ENCODE measurements at places on chromosomes 4 and X.

GRCh38 chrX:48806081-48806480 is 4.2 kb downstream of the HDAC6 start:
- no peak for DNase-seq

DNA sequence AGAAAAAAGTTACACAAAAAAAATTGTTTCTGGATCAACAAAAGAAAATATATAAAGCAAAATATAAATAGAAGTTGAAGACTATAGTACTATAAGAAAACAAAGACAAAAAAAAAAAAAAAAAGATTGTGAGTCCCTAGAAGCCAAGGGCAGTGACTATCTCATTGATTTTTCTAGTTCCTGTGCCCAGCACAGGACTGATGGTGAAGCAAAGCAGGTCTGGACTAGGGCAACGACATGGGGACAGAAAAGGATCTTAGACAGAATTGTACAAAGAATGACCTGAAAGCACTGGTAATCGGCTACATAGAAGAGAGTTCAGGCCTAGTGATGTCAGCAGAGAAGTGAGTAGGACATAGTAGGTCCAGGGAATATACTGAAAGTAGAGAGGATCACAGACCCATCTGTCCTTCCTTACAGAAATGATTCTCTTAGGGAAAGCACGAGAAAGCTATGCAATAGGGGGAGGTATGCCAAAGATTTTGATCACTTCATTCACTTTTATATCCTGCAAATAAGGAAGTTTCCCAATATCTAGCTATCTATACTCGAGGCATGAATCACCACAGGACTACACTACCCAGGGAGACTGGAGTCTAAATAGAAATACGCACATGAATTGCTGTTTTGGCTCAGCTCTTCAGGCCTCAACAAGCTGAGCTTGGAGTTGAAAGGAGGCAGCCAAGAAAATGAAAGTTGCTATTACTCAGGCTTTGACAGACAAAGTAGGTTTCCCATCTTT is 230.9 kb upstream of the GPC4 start:
- no peak for DNase-seq

GRCh38 chr4:82975792-82976191 is 34.8 kb downstream of the LIN54 start:
- DNase-seq, result no peak

DNA sequence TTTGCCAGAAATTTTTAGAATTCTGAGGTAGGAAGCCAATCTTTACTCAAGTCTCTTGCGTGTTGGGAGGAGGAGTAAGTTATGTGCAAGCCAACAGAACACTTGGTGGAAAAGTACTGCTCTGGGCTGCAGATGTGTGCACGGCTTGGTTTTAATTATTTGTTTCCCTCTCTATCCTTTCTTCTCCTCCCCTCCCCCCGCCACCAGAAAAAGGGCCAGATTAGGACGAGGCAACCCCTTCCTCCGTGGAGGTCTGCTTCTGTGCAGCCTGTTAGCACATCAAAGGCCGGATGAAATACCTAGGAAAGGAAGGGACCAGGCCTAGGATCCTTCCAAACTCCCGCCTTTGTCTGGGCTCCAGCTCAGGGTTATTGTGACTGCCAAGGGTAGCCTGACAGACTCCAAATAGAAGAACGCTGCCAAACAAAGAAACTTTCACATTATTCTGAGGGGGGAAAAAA is 1.0 kb upstream of the PGRMC1 start:
- no peak for DNase-seq

DNA sequence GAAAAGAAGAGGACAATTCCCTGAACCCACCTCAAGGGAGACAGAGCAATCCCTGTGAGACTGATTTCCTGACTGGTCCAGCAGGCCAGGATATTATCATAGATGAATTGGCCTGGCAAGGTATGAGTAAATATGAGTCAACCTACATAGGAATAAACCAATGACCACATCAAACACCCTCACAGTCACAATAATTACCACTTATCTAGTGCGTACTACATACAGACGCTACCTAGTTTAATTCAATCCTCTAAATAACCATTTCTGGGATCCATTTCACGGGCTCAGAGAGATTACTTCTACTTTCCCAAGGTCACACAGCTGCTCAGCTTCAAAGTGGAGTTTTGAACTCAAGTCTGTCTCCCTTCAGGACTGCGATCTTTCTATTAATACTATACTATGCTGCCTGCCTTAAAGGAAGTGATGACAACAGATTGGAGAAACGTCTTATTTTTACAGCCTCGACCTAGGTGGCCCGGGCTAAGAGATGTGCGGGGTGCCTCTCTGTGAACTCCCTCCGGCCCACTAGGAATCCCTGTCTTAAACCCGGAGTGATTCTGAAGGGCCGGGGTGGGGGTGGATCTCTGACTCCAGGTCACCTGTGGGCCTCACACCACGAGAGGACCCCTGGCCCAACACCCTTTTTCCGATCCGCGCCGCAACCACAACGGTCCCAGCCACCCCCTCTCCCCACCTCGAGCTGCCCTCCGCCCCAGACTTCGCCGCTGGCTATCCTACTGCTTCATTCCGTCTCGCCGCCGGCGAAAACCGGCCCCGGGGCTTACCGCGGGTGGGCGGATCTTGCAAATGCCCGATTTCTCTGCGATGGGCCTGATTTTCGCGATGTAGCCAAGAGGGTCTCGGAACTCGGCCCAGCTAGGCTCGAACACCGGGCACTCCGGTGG is 800 bp downstream of the KDM5C start:
- no peak for DNase-seq

DNA sequence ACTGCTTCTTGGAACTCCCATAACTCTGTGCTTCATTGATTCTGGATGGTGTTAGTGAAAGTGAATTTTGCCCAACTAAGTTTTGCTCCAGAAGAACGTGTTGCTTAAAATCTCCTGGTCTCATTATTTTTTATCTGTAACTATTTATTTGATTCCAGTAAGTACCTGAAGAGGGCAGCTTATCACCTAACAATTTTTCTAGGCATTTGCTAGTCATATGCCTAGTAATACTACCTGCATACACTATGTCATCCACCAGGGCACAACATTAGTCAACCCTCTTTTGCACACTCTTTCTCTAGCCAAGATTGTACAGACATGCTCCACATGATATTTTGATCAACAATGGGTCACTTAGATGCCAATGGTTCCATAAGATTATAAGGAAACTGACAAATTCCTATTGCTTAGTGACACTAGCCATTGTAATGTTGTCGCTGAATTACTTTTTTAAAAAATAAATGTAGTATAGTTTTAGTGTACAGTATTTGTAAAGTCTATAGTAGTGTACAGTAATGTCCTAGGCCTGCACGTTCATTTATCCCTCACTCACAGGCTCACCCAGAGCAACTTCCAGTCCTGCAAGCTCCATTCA is 499.9 kb upstream of the AADAT start:
- DNase-seq, result peak; percentile 4

DNA sequence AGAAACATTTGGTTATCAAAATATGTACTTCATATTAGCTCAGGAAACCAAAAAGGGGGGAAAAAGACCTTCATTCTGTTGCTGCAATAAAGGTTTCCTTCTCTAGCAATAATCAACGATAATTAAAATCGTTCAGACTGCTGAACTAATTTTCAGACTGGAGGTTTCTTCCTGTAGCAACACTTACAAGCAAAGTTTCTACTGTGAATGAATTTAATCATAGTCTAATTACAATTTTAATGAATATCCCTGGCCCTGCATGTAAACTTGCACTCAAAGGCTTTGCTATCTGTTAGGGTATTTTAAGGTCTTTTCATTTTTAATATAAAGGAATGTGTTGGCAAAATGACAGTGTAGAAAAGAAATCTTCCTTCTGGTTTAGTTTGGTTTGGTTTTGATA is 265.2 kb downstream of the QDPR start:
- no peak for DNase-seq

DNA sequence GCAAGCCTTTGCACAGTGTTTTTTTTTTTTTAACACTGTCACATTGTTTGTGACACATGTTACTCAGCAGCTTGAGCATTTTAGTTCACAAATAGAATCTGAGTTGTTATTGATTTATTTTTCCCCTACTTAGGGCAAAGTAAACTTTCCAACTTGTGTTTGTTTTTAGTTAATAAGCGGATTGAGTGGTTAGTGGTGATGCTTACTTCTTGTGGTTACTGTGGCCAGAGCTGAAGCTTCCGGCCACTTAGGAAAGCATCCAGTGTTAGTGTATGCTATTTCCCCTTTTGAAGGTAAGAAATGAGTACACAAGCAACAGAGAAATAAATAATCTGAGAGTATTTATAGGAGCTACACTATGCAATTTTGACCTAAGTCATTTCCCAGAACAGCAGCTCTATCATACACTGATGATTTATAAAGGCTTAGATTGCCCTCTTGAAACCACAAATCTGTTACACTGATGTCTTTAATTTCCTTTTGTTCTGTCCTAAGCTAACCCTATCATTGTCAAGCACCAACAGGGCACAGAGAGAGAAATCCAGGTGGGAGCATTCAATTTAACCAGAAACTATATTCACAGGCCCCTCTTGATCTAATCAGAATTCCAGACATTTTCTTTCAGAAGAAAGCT is 2464.6 kb downstream of the PCDH7 start:
- no peak for DNase-seq

DNA sequence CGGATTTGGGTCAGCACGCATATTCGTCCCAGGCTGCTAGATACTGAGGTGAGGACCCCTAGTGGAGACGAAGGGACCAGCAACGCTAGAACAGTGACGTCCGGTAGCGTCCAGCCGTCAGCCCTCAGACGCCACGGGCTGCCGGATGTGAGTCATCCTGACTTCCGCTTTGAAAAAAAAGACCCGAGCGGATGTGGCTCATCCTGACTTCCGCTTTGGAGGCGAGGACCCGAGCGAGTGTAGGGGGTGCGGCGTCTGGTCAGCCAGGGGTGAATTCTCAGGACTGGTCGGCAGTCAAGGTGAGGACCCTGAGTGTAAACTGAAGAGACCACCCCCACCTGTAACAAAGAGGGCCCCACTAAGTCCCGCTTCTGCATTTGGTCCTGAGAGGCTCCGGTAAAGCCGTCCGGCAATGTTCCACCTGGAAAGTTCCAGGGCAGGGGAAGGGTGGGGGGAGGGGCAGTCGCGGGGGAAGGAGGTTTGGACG is at the start of gene MAGEB2:
TSS of gene MAGEB2 (plus strand) at position 207 of the 487 bp plus-strand sequence. CDS start 3,018 bp downstream, outside the sequence.
- no peak for DNase-seq

- no peak for DNase-seq
Measured at GRCh38 chrX:80602036-80602860, 182.0 kb downstream of the TENT5D start.

GRCh38 chr4:40881096-40881495 is 131.3 kb downstream of the NSUN7 start:
- no peak for DNase-seq

DNA sequence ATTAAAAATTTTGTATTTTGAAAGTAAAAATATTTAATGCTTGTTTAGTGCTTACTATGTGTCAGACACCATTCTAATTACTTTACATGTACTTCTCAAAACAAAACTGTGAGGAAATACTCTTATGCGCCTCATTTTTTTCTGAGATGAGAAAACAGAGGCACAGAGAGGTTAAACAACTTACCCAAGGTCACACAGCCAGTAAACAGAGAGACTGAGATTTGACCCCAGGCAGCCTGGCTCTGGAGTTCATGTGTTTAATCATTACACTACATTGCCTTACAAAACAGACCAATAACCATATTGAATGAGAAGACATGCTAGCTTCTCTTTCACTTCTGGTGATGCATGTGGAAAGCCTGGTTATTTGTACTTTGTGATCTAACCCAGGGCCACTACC is 86.3 kb downstream of the IGSF1 start:
- DNase-seq, result no peak

DNA sequence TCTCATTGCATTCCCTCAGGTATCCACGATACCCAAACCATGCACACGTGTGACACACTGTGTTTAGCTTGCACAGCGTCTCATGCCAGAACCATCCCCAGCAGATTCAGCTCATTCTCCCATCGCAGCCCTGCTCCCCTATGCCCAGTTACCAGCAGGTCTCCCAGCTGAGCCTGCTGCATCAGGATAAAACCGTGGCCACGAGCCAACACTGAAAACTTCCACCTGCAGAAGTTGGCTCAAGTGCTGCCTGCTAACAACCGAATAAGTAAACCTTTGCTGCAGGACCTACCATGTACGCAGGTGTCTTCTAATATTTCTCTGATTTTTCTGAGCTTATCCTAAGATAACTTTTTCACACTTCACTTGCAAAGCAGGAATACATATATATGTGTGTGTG is 120.4 kb upstream of the STS start:
- DNase-seq, result no peak

GRCh38 chr4:128228845-128229795 is 58.5 kb downstream of the PGRMC2 start:
- peak; percentile 83 for DNase-seq

DNA sequence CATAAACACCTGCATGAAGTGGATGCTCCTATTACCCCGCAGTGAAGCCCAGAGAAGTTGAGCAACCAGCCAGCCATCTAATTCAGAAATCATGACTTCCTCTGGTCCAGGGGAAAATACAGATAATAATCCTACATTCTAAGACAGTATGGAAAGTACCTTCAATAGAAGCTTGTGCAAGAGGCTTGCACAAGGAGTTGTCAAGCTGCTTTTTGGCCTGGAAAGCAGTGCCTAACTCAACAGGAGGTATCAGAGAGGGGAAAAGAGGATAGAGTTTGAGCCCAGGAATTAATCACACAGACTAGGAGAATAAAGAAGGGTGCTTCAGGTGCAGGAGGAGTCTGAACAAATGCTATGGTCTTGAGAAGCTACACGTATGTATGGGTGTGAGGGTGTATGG is 26.7 kb downstream of the TMEM192 start:
- no peak for DNase-seq

DNA sequence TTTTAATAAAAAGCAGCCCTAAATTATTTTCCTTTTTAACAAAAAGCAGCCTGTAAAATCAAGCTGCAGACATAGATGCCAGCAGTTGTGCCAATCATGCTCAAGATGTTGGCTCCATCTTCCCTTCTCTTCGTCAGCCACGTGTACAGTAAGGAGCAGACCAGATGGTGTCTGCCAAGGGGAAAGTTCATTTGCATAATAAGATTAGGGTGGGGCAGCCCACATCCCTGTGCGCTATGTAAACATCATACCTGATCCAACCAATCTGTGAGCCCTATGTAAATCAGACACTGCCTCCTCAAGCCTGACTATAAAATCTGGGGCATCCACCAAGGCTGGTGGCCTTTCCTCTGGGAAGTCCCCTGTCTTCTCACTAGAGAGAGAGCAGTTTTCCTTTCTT is 23.1 kb upstream of the C1GALT1C1 start:
- no peak for DNase-seq

GRCh38 chr4:109682875-109683274 is 20.4 kb downstream of the CASP6 start:
- DNase-seq, result no peak

DNA sequence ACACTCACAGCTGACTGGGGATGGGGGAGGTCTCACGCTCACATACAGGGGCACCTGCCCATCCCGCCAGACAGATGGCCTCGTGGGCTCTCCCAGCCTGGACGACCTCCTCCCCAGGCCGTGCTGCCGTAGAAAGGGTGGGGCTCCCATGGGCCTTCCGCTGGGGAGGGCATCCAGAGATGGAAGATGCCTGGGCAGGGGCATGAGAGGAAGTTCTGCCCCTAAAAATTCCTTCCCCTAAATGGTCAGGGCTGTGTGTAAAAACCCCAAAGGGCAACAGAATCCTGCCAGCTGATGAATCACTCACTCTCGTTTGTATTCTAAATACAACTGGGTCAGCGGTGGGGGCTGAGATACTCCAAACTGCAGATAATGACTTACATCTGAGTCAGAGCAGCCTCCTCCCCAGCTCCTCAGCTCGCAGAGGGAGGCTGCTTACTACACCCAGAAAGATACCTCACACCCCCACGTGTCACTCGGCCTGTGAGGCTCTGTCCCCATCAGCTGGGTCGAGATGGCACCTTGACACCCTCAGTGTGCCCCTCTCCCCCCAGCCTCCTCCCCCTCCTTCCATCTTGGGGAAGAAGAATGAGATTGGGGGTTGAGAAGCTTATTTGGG is 10.1 kb downstream of the WDR1 start:
- peak; percentile 55 for DNase-seq

GRCh38 chr4:113468165-113469022 is 293.1 kb downstream of the CAMK2D start:
- no peak for DNase-seq
